ENCODE measurements at places on chromosomes 3 and 15.
A peak's percentile ranks its signal among the peaks of the same experiment; 100 is the strongest.

- no peak for DNase-seq
Measured at GRCh38 chr3:144175644-144176425, 204.2 kb downstream of the DIPK2A start.

DNA sequence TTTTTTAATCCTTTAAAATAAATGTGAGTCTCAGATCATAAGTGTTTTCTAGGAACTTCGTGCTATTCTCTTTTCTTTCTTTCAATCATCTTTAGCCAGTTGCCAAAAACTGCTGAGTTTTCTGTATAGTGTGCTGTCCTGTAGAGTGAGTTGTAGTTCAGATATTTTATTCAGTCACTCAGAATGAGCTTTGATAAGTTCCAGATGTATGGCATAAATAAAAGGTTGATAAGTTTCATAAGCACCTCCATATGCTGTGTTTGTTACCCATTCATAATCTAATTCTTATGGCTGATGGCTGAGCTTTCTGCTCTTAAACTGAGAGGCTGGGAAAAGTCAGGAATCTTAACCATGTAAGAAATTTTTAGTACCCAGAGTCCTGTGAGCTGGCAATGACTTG, 59.3 kb upstream of the COL6A6 start:
- no peak for DNase-seq

DNA sequence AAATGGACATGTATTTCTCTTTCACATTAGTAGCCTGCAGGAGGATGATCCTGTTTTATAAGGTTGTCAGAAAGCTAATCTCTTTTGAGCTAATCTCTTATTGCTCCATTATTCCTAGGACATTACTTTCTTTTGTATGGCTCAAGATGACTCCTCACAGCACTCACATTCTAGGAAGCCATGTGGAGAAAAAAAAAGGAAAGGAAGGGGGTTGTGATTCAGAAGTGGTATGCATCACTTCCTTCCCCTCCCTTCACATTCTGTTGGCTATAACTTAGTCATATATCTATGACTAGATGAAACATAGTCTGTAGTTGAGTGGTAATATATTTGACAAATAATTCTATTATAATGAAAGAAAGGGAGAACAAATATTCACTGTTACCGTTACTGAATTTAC, 168.8 kb upstream of the TTC14 start:
- no peak for DNase-seq

- no peak for DNase-seq
Measured at GRCh38 chr3:37622999-37623883, 238.4 kb upstream of the CTDSPL start.

GRCh38 chr3:173869766-173870165, 472.2 kb downstream of the NLGN1 start:
- no peak for DNase-seq

- peak; percentile 7 for DNase-seq
Measured at GRCh38 chr3:56452085-56452484, 16.2 kb downstream of the ERC2 start.

DNA sequence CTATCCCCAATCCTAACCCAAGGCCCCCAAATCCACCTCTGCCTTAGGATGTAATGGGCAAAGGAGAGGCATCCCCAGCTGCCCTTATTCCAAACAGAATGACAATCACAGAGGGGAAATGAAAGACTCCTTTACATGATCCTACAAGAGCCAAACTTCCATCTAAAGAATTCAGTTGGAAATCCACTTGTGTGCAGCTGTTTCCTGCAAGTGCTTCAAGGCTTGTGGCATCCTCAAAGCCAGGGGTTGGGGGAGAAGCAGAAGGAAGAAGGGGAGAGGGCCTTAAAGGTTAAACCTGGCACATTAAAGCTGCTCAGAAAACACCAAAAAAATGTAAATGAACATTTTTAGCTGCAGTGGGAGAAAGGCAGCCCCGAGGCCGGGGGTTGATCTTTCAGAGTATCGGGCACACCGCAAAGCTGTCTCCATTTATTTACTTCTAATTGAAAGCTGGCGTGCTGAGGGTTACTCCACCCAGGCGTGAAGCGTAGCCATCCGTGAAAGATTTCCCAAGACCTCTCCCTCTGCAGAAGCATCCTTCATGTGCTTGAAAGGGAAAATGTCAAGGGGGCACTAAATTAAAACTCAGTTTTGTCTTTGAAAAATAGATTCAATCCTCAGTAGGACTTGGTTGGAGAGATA, 217.8 kb downstream of the SHQ1 start:
- DNase-seq: no peak

- no peak for DNase-seq
Measured at GRCh38 chr15:58392611-58393161, 39.1 kb upstream of the LIPC start.

GRCh38 chr3:185639632-185640206, 53.6 kb downstream of the SENP2 start:
- DNase-seq: no peak

- DNase-seq: no peak
Measured at GRCh38 chr3:852033-852432, 240.8 kb upstream of the CNTN6 start.

DNA sequence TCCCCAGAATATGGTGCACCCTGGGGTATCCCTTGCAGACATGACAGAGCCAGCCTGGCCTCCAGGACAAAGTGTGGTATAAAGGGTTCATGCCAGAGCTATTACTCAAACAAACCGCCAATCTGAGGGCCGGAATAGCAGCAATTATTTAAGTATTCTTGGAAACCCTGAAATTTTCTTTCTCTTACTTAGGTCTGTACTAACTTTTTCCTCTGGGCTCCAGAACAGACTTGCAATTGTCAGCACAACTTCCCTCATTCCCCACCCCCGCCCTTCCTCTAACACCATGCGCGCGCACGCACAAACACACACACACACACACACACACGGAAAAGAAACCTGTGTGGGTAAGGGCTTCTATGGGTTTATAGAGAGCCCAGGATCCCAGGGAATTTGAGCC, 56.3 kb downstream of the ISG20 start:
- DNase-seq: no peak

DNA sequence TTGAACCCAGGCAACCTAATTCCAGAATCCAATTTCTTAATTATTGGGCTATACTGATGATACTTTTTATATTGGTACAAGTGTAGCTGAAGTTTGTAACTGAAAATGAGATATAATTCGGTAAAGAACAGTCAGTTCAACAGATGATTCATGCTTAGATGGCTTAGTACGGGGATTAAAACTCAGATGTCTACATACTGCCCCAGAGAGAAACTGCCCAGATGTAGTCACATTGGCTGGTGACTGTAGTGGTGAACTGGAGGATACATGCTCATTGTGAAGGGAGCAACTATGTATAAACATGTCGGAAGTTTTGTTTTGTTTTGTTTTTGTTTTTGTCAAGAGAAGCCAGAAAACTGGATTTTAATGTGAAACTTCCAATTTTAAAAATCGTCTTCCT, 179.6 kb downstream of the ADAMTSL3 start:
- no peak for DNase-seq

DNA sequence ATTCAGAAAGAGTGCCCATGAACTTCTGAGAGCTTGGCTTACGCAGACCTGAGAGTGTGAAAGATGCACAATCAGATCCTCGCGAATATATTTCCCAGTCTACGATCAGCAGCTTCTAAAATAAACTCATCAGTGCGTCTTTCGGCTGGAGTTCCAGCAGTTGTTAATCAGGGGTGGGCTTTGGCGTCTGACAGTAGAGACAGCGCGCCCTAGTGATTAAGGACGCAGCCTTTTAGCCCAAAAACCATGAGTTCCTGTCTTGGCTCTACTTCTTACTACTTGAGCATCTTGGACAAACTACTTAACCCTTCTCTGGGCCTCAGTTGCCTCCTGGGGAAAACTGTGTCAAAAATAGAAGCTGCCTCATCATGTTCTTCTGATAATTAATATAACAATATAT, 15.8 kb upstream of the ARRDC4 start:
- DNase-seq: no peak

DNA sequence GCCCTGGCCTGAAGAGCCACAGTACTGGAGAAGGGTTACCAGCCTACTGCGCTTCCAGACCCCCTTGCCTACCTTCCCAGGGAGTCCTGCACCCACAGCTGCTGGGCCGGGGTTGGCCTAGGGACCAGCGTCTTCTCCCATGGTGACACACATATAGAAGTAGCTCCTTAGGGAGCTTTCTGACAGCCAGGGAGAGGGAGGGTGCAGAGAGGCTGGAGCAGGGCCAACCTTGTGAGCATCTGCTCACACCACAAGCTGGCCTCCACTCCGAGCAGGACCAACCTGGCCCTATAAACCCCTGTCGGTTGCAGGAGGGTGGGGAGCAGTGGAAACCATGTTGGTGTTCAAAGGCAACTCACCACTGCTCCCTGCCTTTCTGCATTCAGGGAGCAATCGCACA, 35.2 kb downstream of the SRPRB start:
- no peak for DNase-seq

- no peak for DNase-seq
Measured at GRCh38 chr3:107981471-107982111, 109.2 kb downstream of the CD47 start.

GRCh38 chr3:64502284-64502683, 185.5 kb downstream of the ADAMTS9 start:
- no peak for DNase-seq

DNA sequence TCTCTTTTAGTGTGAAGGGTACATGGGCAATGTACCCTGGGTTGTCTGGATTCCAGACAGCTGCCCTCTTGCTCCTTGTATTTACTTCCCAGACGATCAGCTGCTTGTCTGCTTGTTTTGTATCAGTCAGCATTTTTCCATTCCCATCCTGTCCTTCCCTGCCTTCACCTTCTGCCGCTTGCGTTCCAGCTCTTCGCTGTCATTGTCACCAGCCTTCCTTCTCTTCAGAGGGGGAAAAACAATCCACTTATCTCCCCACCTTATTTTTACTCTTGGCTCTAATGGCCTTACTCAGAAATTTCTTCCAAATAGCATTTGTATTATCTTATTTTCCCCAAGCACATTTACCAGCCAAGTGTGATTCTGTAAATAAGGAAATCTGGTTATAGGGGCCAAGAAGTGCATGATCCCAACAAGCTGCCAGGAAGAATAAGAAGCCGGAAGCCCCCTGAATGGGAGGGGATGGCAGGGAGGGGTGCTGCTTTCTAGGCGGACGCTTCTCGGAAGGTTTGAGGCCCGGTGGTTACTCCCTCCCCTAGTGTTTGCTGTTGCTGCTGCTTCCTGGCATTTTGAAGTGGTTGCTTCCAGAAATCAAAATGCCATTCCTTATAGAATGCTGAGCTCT, 497.6 kb downstream of the NTRK3 start:
- no peak for DNase-seq

DNA sequence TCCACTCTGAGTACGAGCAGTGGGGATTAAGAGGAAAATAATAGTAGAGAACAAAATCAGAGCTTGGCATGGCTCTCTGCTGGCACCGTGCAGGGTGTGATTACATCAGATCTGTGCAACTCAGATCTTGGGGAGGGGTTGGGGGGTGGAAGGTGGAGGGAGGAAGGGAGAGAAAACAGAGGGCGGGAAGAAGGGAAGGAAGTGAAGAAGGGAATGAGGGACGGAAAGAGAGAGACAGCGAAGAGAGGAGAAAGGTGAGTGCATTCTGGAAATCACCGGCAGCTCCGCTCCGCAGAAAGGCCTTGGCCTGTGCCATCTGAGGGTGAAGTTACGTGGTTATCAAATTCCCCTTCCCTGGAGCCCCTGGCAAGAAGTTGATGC, 31.0 kb upstream of the ADAMTS17 start:
- no peak for DNase-seq

- DNase-seq: no peak
Measured at GRCh38 chr3:87206635-87207034, 20.5 kb upstream of the CHMP2B start.

- no peak for DNase-seq
Measured at GRCh38 chr3:32424581-32425250, 33.1 kb downstream of the CMTM7 start.

- no peak for DNase-seq
Measured at GRCh38 chr3:185900228-185900627, 37.6 kb downstream of the TRA2B start.

DNA sequence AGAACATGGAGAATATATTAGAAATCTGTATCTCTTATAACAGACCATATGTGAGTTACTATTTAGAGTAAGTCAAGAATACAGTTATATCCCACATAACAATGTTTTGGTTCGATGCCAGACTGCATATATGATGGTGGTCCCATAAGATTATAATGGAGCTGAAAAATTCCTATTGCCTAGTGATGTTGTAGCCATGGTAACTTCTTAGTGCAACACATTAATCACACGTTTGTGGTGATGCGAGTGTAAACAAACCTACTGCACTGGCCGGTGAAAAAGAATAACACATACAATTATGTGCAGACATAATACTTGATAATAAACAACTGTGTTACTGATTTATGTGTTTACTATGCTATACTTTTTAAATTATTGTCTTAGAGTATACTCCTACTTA, 69.8 kb upstream of the MNS1 start:
- no peak for DNase-seq

DNA sequence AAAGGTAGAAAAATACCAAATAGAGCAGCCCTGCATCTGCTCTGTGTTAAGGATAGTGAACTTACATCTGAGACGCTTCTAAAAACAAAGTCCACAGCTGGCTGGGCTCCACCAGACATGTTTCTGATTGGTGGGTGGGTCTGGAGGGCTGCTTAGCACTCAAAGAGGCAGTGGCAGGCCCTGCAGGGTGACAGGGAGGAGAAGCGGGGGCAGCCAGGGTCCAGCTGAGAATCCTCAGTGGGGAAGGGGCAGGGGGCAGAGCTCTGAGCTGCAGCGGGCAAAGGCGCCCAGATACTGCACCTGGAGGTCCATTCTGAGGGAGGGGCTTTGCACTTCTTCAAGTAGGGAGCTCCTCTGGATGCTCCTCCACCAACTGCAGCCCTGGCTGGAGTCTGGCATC, 28.1 kb downstream of the PRR23E start:
- no peak for DNase-seq

DNA sequence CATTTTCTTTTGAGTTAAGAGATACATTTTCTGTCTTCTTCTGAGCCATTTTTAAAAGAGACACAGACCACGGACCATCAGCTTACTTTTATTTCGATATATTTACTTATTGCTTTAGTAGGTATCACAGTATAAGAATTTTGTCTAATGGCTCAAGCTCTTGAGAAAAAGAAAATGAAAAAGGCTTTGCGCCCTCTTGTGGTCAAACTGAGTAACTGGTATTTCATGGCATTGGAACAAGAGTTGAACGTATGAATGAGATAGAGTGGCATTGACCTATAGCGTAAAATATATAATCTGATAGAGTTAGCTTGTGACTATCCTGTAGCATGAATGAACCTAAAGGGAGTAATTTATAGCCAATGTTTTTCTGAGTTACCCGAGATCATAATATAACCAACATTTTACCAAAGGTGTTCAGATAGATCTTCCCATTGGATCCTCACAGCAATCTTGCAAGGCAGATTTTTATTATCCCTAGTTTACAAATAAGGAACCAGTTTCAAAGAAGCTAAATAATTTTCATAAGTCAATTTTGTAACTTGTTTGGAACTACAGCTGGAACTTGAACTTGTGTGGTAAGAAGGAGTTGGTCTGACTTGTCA, 154.6 kb downstream of the POLR2M start:
- peak; percentile 33 for DNase-seq

- DNase-seq: no peak
Measured at GRCh38 chr3:11247362-11247761, 24.8 kb upstream of the ATG7 start.
